Stimulated activated CD4-positive, alpha-beta T cell treated with anti-CD3 and anti-CD28 coated beads, Interleukin-15, amount 100 ng/mL, for 48 hours (primary cell): ENCODE measurements at places on chromosomes 6 and 20.

DNA sequence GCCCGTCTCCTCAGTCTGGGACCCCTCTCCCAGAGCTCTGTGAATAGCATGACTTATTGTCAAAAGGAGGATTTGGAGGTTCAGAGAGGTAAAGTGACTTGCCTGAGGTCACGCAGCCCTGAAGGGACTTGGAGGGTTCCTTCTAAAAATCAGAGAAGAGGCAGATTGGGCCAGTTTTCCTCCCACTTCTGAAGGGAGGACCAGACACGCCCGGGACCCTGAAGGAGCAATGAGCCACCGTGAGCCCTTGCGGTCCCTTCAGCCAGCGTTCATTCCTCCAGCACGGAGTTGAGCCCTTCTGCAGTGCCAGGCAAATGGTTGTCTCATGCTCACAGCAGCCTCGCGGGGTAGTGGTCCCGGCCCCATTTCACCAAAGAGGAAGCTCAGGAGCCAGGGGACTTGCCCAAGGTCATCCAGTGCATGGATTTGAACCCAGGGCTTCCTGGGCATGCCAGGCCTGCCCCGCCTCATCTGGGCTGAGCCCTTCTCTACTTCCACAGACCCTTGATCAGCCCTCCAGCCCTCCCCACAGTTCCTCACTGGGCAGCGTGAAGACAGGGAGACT is 7.4 kb downstream of the SRC start:
- DNase-seq: no peak

DNA sequence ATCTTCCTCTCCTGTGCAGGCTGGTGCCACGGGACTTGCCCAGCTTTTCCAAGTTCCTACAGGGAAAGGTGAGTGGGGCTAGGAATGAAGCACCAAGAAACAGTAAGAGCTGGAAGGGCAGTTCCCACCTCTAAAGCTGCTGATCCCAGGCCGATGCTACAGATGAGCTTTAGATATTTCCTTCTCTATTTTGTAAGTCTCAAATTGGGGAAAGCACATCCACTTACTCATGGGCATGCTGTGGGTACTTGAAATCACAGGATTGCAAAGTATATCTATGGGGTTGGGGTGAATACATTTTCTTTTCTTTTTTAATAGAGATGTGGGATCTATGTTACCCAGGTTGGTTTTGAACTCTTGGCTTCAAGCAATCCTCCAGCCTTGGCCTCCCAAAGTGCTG is 3.1 kb downstream of the ZBTB2 start:
- no peak for DNase-seq

GRCh38 chr6:75149696-75150095 is 56.2 kb downstream of the COL12A1 start:
- DNase-seq: no peak

- DNase-seq: no peak
These were observed 1.2 kb upstream of the ZSCAN31 start for GRCh38 chr6:28337121-28337520.

GRCh38 chr6:30169658-30170614 is 6.6 kb downstream of the TRIM15 start:
- DNase-seq: no peak

DNA sequence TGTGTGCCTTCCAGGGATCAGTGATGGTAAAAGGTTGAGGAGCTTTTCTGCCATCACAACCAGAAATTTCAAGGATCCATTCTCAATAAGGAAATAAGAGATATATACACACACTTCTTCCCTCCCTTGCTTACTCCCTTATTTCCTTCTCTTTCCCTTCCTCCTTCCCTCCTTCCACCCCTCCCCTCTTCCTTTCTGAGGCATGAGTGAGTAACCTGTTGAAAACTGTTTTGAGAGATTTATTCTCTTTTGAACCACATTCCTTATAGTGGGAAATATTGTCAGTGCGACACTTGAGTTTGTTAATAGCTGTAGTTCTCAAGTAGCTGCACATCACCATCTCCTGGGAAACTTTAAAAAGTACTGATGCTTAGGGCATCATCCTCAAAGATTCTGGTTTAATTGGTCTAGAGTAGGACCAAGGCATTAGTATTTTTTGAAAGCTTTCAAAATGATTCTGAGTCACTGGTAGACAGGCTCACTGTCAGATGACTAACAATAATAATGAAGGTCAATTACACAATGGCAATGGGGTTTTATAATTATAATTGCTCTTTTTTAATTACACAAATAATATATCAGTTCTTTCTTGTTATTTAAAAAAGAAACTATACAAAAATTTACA is 109.9 kb downstream of the POPDC3 start:
- DNase-seq: no peak

- no peak for DNase-seq
These were observed 56.5 kb downstream of the OPRM1 start for GRCh38 chr6:154095571-154095970.

- peak; percentile 9 for DNase-seq
These were observed 777 bp downstream of the SRSF6 start for GRCh38 chr20:43458422-43458924.

DNA sequence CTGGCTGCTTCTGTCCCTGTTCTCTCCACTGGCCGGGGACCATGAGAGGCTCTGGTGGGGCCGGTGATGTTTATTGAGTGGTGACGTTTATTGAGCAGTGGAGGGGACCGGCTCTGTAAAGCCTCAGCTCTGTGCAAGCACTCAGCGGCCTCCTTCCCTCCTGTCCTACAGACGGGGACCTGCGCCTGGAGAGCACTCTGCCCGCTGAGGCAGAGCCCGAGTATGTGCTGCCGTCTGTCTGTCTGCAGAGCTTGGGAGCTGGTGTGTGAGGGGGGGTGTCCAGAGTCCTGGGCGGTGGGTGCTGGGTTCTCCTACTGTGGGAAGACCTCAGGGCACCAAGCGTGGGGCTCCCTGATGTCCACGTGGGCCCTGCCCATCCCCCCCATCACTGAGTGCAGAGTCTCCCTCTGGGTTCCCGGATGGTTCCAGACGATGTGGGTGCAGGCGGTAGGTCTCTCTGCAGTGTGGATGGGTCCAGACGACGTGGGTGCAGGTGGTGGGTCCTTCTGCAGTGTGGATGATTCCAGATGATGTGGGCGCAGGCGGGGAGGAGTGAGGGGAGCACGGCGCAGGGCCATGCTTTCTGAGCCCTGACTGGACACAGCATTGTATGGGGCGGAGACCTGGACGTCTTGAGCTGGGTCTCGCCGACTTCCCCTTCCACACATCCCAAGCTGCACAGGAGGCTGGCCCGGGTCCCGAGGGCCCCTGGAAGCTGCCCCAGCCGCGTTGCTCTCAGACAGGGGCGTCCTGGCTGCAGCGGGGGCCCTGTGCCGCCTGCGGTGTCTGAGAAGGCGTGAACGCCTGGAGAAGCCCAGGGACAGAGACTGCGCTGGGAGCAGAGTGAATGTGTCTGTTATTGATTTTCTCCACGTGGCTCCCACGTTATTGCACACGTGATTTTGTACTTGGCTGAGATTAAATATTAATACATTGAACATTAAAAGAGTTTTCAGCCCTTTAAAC is 14.9 kb upstream of the BHLHE23 start:
- DNase-seq: no peak

- DNase-seq: no peak
These were observed 38.6 kb upstream of the SENP6 start for GRCh38 chr6:75563032-75563431.

- DNase-seq: peak; percentile 64
These were observed 33.4 kb upstream of the AAR2 start for GRCh38 chr20:36202891-36203338.

DNA sequence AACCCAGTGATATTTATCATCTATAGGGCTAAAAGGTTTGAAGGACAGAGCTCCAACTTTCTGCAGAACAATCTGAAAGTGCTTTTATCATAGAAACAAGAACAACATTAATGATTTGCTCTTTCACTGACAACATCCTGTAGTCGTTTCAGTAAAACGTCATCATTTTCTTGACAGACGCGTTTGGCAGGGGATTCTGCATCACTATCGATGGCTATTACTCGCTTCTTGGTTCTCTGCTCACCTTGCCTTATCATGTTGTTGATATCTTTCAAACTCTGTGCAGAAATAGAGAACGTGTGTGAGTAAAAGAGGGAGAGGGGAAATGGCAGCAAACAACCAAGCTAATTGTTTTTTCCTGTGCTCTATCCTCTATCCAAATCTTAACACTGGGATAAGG is 47.1 kb upstream of the SAMHD1 start:
- no peak for DNase-seq

DNA sequence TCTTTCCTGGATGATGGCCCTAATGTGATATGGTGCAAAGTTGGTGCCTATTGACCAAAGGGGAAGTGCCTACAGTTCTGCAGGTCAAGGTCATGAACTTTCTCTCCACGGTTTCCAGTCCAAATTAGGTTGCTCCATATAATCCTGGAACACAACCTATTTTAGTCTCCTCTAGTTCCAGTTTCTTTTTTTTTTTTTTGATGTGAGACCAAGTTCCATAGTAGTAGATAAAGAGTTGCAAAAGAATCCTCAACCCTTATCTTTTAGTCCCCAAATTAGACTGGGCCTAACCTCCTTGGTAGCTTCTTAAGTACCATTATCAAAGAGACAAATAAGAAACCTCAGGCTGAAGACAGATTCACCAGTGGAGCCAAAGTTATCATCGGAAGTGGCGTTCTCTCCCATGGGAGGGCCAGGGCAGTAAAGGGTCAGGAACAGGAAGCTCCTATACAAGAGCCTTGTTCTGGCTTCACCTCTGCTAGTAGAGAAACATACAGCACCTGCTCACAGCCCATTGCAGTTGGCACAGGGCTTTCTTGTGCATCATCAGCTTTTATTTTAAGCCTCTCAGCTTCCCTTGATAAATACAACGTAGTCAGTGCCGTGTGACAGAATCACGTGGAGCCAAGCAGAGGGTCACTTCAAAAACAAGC is 132.2 kb upstream of the RREB1 start:
- DNase-seq: no peak

DNA sequence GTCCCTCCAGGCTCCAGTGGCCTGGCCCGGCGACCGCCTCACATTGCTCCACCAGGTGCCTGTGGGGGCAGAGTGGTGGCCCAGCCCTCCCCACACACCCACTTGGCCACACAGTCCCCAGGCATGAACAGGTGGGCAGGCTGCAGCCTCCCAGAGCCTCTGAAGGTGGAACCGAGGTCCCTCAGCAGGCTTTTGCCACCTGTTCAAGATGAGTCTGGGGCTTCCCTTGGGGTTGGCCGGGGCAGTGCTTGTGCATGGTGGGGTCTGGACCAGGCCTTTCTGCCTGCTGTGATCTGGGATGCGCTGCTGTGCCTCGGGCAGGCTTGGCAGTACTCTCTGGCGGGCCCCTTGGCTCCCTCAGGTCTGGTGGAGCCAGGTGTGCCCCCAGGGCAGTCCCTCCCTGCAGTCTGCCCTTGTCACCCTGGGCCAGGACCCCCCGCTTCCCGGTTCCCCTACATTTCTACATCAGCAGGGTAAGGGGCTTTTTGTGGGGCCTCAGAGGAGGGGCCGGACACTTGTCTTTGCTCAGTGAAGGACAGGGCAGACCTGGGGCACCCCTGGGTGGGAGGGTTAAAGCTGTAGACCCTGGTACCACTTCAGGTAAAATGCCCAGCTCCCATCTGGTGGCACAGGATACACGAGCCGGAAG is 2.7 kb upstream of the COL9A3 start:
- no peak for DNase-seq

GRCh38 chr6:38646166-38646878 is 6.6 kb upstream of the BTBD9 start:
- no peak for DNase-seq

- DNase-seq: no peak
These were observed 5.2 kb downstream of the SYNGAP1 start for GRCh38 chr6:33424855-33425667.

DNA sequence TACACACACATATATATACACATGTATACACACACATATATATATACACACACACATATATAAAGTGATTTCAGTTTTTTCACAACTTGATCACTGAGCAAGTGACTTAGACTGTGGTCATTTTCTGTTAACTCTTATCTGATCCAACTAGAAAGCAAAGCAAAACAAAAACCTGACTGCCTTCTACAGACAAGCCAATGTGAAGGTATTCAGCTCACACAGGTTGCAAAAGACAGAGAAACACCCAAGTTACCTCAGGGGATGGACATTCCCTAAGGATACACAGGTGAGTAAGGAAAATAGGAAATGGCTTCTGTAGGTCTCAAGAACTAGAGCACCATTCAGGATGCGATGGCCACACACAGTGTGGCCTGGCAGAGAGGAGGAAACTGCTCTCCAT is 58.4 kb upstream of the IER3 start:
- DNase-seq: no peak

GRCh38 chr6:114520976-114521375 is 178.2 kb upstream of the HS3ST5 start:
- no peak for DNase-seq

DNA sequence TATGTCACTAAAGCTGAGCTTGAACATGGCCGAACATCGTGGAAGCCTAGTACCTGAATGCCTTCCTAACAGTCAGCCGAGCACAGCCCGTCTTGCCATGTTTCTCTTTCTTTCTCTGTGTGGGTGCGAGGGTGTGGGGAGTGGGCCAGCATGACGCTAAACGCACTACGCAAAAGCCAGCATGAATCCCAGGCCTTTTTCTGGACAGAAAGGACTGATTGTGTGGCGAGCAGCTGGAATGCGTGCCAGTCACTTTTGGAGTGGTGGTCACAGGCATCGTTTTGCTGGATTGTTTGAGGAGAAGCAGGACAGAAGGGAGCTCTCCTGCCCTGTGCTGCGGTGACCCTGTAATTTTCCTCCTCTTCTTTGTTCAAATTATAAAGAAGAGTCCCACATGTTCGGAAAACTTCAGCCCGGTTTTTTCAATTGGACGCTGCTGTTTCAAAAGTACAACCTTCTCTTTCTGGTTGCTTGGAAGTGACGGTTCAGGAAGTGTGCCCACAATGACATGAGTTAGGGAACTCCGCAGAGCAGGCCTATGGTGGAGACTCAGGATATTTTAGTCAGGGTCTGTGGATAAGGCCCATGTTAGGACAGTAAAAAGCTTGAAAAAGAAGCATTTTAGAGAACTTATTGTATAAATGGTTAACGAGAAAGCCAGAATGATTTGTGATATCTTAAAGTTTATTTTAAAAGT is 54.3 kb downstream of the PDE7B start:
- no peak for DNase-seq
